Fibroblast of lung (primary cell): ENCODE measurements at places on chromosomes 13 and 19. TPM values are rescaled to one million over a fixed set of nuclear protein-coding genes. Genes with fewer than 3 reads are reported as not detected.

- peaks cover 40% of the 10 kb centered on the region for H3K36me3 ChIP-seq
- no peak for DNase-seq
- H3K27ac ChIP-seq = no peak overlapping the region
- no peak overlapping the region for H3K4me3 ChIP-seq
- H3K4me1 ChIP-seq = no peaks in the 10 kb centered on the region
- no peaks in the 10 kb centered on the region for H3K27me3 ChIP-seq
These were observed 19.8 kb upstream of the TMEM160 start for GRCh38 chr19:47068246-47068645.

- no peaks in the 10 kb centered on the region for H3K27me3 ChIP-seq
- peak; percentile 51 for DNase-seq
- peaks cover 7% of the 10 kb centered on the region for H3K36me3 ChIP-seq
- peak overlapping the region; percentile 37 for H3K4me3 ChIP-seq
- peaks cover 24% of the 10 kb centered on the region for H3K4me1 ChIP-seq
These were observed 6.0 kb downstream of the SSC5D start for GRCh38 chr19:55494172-55494761.

- peaks cover 3% of the 10 kb centered on the region for H3K4me1 ChIP-seq
- peak; percentile 99 for DNase-seq
- no peaks in the 10 kb centered on the region for H3K27me3 ChIP-seq
- H3K4me3 ChIP-seq = peak within 1 kb of the TSS; percentile 80
These were observed at the start of gene ANO8 for GRCh38 chr19:17334414-17335409. ANO8 (minus strand) TSS chr19:17334855; CDS start chr19:17334670, 185 bp downstream.

DNA sequence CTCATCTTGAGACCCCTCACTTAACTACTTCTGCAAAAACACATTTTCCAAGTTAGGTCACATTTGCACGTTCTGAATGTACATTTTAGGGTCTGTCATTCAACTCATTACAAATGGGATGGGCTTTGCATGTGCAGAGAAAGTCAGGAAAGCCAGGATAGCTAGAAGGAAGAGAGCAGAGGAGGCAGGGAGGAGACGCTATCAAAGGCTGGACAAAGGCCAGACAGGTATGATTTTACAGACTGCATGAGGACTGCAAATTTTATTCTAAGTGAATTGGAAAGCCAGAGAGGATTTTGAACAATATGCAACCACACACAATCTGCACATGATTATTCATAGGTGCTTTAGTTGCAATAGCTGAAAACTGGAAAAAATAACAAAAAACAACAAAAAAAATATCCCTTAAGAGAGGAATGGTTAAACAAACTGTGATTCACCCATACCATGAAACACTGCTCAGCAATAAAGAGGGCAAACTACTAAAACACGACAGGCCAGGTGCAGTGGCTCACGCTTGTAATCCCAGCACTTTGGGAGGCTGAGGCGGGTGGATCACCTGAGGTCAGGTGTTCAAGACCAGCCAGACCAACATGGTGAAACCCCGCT, 21.1 kb downstream of the SYDE1 start:
- H3K36me3 ChIP-seq = no peaks in the 10 kb centered on the region
- H3K27ac ChIP-seq = no peak overlapping the region
- H3K4me1 ChIP-seq = peaks cover 8% of the 10 kb centered on the region
- H3K4me3 ChIP-seq = no peak overlapping the region
- no peak for DNase-seq

The ZNF574 gene
- 7.7 and 9.9 TPM in 2 replicates for total RNA-seq

- DNase-seq = peak; percentile 62
- no peaks in the 10 kb centered on the region for H3K4me1 ChIP-seq
- H3K4me3 ChIP-seq = no peak overlapping the region
- H3K36me3 ChIP-seq = no peaks in the 10 kb centered on the region
- no peaks in the 10 kb centered on the region for H3K27me3 ChIP-seq
These were observed 24.1 kb upstream of the ASPDH start for GRCh38 chr19:50537769-50538230.

The KIR2DL3 gene
- not detected in 2 replicates for total RNA-seq

GRCh38 chr19:11044431-11044830, 44.8 kb upstream of the LDLR start:
- H3K36me3 ChIP-seq = peaks cover 18% of the 10 kb centered on the region
- no peak overlapping the region for H3K4me3 ChIP-seq
- DNase-seq = no peak
- no peaks in the 10 kb centered on the region for H3K27me3 ChIP-seq
- H3K27ac ChIP-seq = no peak overlapping the region

The RDH8 gene
- not detected in 2 replicates for total RNA-seq

GRCh38 chr13:74026753-74027152, 107.5 kb downstream of the KLF12 start:
- H3K27ac ChIP-seq = no peak overlapping the region
- DNase-seq = peak; percentile 57
- H3K27me3 ChIP-seq = no peaks in the 10 kb centered on the region
- no peaks in the 10 kb centered on the region for H3K4me1 ChIP-seq
- no peak overlapping the region for H3K4me3 ChIP-seq
- H3K36me3 ChIP-seq = no peaks in the 10 kb centered on the region

DNA sequence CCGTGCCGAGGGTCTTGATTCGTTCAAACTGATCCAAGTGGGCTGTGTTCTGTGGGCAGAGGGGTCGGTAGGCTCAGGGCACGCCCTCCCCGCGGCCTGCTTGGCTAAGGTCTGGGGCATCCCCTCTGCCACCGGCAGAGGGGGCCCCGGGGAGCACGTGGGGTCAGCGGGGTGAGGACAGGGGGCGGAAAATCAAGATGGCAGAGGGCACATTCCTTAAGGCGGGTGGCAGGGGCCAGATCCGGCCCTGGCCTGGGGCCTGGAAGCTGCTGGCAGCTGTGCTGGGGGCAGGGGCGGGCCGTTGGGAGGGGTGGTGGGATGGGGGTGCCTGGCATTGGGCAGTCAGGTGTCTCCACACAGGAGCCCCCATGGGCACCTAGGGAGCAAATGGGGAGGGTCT, 10.7 kb downstream of the PRKACA start:
- H3K36me3 ChIP-seq = peaks cover 5% of the 10 kb centered on the region
- DNase-seq = no peak
- no peak overlapping the region for H3K4me3 ChIP-seq

The ZSCAN22 gene
- 2.3 and 3.0 TPM in 2 replicates for total RNA-seq

The CYP2A6 gene
- not detected in 2 replicates for total RNA-seq

GRCh38 chr19:17079710-17080439, 4.3 kb downstream of the MYO9B start:
- H3K36me3 ChIP-seq = no peaks in the 10 kb centered on the region
- H3K27me3 ChIP-seq = no peaks in the 10 kb centered on the region
- peaks cover 26% of the 10 kb centered on the region for H3K4me1 ChIP-seq
- peak overlapping the region; percentile 67 for H3K4me3 ChIP-seq

- H3K36me3 ChIP-seq = no peaks in the 10 kb centered on the region
- H3K27ac ChIP-seq = no peak overlapping the region
- DNase-seq = no peak
- H3K27me3 ChIP-seq = no peaks in the 10 kb centered on the region
These were observed 289.6 kb downstream of the TEX29 start for GRCh38 chr13:111610081-111610480.

DNA sequence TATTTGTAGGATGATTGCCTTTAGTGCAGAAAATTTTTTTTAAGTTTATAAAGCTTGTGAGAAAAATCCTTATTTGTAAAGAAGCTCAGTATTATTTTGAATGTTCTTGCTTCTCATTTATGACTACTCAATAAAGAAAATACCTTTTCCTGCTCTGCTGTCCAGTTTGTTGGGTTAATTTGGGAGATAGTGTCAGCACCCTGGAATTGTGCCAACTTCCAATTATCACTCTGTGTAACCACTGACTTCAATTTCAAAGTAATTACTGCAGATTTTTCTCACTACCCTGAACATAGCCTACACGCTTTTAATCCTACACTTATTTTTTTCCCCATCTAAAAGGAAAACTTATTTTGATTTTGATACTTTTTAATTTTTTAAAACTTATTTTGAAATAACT, 93.1 kb downstream of the GGACT start:
- no peaks in the 10 kb centered on the region for H3K36me3 ChIP-seq
- H3K4me3 ChIP-seq = no peak overlapping the region
- H3K27me3 ChIP-seq = no peaks in the 10 kb centered on the region
- no peaks in the 10 kb centered on the region for H3K4me1 ChIP-seq
- DNase-seq = no peak

DNA sequence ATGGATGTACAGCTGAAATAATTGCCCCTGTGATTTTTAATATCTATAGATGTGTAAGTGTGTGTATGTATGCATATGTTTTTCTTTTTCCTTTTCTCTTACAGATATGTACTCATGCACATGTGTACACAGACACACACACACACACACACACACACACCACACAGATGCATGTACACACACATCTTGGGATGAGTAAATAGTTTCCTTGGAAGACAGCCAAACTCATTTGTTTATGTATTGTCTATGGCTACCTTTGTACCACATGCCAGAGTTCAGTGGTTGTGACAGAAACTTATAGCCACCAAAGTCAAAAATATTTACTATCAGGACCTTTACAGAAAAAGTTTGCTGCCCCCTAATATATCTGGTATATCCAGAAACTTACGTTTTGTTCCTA, 192.6 kb downstream of the MAB21L1 start:
- no peak overlapping the region for H3K27ac ChIP-seq
- no peaks in the 10 kb centered on the region for H3K27me3 ChIP-seq
- no peaks in the 10 kb centered on the region for H3K4me1 ChIP-seq
- no peak overlapping the region for H3K4me3 ChIP-seq
- H3K36me3 ChIP-seq = no peaks in the 10 kb centered on the region
- DNase-seq = peak; percentile 9

The ZNF613 gene
- 10.8 and 11.2 TPM in 2 replicates for total RNA-seq

DNA sequence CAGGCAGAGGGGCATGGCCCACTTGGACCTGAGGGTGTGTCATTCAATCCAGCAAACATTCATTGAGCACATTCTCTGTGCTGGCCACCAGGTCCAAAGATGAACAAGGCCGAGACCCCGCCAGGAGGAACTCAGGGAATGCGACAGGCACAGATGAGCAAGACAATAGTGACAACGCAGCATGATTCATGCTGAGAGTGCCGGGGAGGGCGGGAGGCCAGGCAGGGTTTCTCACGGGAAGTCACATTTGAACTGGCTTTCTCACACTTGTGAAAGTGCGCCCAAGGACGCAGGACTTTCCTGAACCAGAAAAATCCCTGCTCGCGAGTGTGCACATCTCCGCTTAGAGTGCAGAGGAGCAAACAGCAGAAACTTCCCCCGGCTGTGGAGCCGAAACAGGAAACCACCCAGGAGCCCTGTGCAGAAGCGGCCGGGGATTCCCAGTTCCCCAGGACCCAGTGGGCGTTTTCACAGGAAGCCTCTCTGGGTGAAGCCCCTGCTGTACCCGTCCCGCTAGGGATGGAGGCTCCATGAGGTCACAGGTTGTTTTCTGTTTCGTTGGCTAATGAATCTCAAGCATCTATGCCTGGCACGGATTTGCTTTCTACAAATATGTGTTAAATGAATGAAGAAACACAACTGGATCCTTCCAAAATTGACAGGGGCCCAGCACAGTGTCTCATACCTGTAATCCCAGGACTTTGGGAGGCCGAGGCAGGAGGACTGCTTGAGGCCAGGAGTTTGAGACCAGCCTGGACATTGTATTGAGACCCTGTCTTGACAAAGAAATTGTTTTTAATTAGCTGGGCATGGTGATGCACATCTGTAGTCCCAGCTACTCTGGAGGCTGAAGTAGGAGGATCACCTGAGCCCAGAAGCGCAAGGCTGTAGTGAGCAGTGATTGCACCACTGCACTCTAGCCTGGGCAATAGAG, 68.4 kb upstream of the TM9SF2 start:
- DNase-seq = peak; percentile 36
- peaks cover 3% of the 10 kb centered on the region for H3K27me3 ChIP-seq
- no peaks in the 10 kb centered on the region for H3K36me3 ChIP-seq
- no peak overlapping the region for H3K27ac ChIP-seq
- H3K4me1 ChIP-seq = peaks cover 5% of the 10 kb centered on the region

The KCTD12 gene
- total RNA-seq = 35.3 and 36.5 TPM in 2 replicates

GRCh38 chr19:50633359-50633758, 6.3 kb downstream of the SYT3 start:
- no peaks in the 10 kb centered on the region for H3K4me1 ChIP-seq
- no peaks in the 10 kb centered on the region for H3K36me3 ChIP-seq
- H3K27ac ChIP-seq = no peak overlapping the region
- no peak for DNase-seq

The MED29 gene
- 15.4 and 23.0 TPM in 2 replicates for total RNA-seq

- no peaks in the 10 kb centered on the region for H3K4me1 ChIP-seq
- H3K27me3 ChIP-seq = no peaks in the 10 kb centered on the region
- H3K27ac ChIP-seq = no peak overlapping the region
- H3K36me3 ChIP-seq = no peaks in the 10 kb centered on the region
- DNase-seq = peak; percentile 44
These were observed 16.2 kb downstream of the LACC1 start for GRCh38 chr13:43895940-43896339.

The ACER1 gene
- not detected in 2 replicates for total RNA-seq

GRCh38 chr19:9808855-9809824, 9.7 kb downstream of the FBXL12 start:
- H3K4me1 ChIP-seq = no peaks in the 10 kb centered on the region
- H3K27ac ChIP-seq = no peak overlapping the region

DNA sequence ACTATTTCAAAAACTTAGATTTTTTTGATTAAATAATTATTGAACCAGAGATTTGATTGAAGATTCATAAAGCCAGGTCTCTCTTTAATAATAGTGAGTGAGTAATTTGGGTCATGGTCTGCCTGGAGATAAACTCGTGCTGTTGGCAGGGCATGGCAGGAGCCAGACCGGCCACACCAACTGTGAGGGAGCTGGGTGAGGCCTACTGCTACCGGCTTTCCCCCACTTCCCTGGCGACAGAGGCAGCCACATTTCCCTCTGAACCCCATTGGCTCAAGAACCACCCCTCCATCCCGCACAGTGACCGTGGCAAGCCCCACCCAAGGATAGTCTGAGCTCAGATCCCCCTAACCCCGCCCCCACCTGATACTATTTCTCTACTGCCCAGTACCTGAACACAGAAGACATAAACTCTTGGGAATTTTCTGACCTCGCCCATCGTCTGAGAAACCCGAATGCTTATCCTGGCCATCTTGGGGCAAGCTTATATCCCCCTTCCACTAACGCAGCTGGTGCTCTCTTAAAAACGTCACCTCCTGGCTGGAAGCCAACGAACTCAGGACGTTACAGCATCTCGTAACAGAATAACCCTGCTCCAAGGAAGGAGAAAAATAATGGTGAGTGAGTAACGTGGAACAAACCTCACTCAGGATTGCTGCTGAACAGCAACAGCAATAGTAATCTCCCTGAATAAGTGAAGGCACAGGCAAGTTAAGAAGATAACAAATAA, 627.6 kb upstream of the PCDH9 start:
- no peaks in the 10 kb centered on the region for H3K4me1 ChIP-seq
- DNase-seq = no peak
- H3K27ac ChIP-seq = no peak overlapping the region
- no peaks in the 10 kb centered on the region for H3K36me3 ChIP-seq

GRCh38 chr13:50284540-50284939, 269.3 kb downstream of the KCNRG start:
- H3K4me1 ChIP-seq = no peaks in the 10 kb centered on the region
- H3K36me3 ChIP-seq = no peaks in the 10 kb centered on the region
- no peak overlapping the region for H3K27ac ChIP-seq
- H3K27me3 ChIP-seq = no peaks in the 10 kb centered on the region
- H3K4me3 ChIP-seq = no peak overlapping the region

GRCh38 chr19:3131168-3131567, 4.7 kb upstream of the GNA15 start:
- no peaks in the 10 kb centered on the region for H3K27me3 ChIP-seq
- H3K36me3 ChIP-seq = no peaks in the 10 kb centered on the region
- no peak overlapping the region for H3K27ac ChIP-seq
- H3K4me3 ChIP-seq = no peak overlapping the region
- no peaks in the 10 kb centered on the region for H3K4me1 ChIP-seq
